NCI-H510A treated with DMSO at 0.1 percent for 48 hours (cell line): ENCODE measurements at places on chromosomes 12 and 14.

DNA sequence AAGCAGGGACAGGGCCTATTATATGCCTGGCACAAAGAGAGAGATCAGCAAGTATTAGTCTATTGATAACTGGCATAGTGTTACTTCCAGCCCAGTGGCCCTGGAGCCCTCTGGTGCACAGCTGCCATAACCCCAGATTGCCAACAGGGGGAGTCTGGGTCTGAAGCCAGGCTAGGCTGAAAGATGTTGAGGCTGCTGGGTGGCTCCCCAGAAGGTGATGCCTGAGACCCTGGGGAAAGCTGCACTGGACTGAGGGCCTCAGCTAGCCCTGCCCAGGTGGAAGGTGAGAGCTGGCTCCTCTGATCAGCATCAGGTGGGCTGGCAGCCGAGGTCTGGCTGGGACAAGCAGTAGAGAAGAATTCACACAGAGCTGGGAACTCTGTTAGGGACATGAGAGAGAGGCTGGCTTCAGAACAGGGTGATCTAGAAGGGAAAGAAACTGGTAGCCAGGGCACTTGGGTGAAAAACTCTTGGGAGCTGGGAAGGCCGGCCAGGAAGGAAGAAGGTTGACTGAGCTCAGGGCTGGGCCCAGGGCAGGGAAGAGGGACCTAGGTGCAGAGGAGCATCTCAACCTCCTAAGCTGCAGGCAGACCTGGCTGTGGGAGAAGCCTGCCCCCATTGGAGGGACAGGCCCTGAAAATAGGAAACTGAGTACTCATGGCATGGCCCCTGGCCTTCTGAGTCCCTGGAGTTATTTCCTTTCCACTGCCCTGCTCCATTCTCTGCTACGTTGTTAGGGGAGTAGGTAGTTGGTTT, 3.9 kb downstream of the GZMH start:
- peak; percentile 1 for DNase-seq

DNA sequence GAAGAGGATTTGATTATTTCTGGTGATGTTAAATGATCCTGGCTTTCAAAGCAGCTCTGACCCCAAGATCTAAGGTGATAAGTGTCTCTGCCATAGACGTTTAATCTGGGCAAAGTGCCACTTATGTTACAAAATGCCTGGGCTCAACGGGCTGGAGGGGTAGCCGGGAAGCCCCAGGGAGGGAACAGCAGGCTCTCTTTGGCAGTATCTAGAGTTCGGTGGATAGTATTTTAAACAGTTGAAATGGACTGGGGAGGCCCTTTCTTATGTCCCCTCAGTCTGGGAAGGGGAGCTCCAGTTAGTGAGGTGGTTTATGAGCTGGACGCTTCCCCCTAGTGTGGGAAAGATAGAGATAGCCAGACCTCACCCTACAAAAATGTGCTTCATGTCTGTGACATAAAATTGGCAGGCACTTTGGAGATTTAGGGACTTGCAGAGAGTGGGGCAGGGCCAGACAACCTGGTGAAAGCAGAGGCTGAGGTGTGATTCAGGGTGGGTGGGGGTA, 5.5 kb upstream of the HOXC11 start:
- DNase-seq = no peak

GRCh38 chr12:49553512-49554088, 14.3 kb downstream of the MCRS1 start:
- peak; percentile 50 for DNase-seq

GRCh38 chr12:113373969-113374368, 15.6 kb downstream of the PLBD2 start:
- DNase-seq = no peak

- no peak for DNase-seq
Measured at GRCh38 chr12:129762436-129762835, 141.4 kb downstream of the TMEM132D start.

GRCh38 chr14:23831596-23831995, 122.0 kb upstream of the DHRS4 start:
- DNase-seq = no peak

DNA sequence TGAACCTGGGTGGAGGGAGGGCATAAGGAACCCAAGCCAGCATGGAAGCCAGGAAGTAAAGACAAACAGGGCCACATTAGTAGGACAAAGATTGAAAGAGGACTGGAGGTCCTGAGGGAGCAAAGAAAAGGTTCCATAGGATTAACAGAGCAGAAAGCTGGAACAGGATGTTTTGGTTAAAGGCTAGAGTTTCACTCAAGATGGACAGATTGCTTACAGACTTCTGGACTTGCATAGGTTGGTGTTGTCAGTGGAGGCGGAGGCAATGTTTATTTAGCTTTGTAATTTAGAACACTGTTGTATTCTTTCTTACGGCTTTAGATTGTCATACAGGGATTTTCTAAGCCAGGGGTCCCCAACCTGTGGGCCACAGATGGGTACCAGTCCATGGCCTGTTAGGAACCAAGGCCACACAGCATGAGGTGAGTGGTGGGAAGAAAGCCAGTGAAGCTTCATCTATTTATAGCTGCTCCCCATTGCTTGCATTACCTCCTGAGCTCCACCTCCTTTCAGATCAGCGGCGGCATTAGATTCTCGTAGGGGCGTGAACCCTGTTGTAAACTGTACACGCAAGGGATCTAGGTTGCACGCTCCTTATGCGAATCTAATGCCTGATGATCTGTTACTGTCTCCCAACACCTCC, 31.3 kb downstream of the ZNF664 start:
- no peak for DNase-seq

GRCh38 chr12:95204141-95204866, 13.0 kb downstream of the FGD6 start:
- no peak for DNase-seq

DNA sequence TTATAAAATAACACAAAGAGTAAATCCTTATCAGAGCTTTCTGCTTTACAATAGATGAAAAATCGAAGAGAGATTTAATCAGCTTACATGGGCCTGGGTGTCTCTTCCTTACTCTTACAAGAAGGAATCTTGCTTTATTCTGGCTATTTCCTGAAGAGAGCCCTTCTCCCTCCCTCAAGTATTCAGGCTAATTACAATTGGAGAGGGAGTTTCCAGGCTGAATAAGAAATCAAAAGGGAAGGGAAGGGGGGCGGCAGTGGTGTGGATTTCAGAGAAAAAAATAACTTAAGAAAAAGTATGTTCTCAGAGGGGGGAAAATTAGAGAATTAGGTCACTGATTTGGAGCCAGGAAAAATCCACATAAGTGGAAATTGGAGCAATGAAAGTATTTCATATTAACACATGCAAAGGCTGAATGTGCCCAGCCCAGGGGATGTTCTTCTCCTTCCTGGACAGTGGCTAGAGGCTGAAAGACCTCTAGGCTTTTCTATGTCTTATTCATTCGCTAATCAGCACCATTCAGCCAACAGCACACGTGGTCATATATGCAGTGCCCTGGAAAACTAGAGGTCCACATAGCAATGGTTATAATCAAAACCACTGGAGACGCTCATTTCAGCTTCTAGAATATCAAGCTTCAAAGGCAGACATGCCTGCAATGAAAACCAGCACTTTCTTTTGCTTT, 158.9 kb upstream of the BTG1 start:
- DNase-seq = no peak

- DNase-seq = peak; percentile 10
Measured at GRCh38 chr12:52280319-52280795, 5.9 kb downstream of the KRT86 start.

GRCh38 chr12:104494137-104494792, 37.5 kb downstream of the CHST11 start:
- DNase-seq = no peak

GRCh38 chr14:35998303-35998702, 172.2 kb downstream of the BRMS1L start:
- DNase-seq = no peak

DNA sequence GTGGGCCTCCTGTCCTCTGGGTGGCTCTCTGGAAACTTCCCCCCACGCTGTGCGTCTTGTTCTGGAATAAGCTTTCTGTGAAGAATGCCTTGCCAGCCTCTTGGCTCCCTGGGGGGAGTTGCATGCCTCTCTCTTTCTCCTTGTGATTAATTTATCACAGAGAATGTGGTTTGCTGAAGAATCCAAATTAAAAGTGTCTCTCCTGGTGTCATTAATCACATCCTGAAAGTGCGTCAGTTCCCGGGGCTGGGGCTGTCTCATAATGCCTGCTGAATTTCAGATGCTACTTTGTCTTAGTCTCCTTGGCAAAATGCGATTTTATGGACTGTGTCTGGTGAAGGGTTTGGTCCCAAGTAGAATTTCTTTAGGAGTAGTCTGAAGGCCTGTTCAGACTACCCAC, 787.7 kb upstream of the TMEM132C start:
- no peak for DNase-seq

DNA sequence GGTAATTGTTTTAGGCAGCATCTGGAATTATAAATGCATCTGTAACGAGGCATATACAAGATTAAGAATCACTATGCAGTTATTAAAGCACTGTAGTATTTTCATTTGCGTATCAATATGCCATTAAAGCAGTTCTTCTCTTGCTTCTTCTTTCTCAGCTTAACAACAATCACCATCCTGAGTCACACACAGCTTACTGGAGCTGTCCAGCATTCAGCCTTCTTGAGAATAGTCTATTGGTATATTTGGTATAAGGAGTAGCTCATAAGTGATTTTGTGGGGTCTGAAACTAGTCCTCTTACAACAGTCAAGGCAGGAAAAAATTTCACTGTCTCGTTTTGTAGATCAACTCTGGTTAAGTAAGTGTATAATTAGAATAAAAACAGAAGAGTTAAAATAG, 523.0 kb upstream of the FOXG1 start:
- no peak for DNase-seq

DNA sequence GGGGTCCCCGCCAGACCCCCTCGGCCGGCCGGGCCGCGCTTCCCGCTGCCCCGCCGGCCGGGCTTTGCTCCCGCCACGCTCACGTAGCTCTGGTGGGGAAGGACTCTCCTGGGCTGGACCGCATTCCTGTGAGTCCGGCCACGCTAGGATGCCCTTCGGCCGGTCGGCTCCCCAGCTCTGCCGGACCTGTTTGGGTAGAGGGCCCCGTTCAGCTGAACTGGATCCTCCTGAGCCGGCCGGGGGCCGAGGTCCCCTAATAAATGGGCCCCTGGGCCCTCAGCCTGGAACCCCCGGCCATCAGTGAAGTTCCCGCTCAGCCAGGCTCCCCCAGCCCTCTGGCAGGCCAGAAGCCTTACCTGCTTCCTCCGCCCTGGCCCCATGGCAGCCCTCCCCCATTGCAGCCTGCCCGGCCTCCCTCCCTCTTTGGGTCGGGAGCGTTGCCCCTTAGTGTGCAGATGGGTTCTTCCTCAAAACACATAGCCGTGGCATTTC, 593 bp downstream of the UNC119B start:
- no peak for DNase-seq

- DNase-seq = no peak
Measured at GRCh38 chr12:47078733-47079467, 521 bp upstream of the PCED1B start.

GRCh38 chr12:126952096-126953007, 1314.6 kb upstream of the TMEM132C start:
- no peak for DNase-seq

- DNase-seq = no peak
Measured at GRCh38 chr14:69994002-69994401, 114.8 kb downstream of the SMOC1 start.
